Gastroesophageal sphincter (tissue), 4 donors: ENCODE measurements at places on chromosomes 6 and 20. TPM values are rescaled to one million over a fixed set of nuclear protein-coding genes. Genes with fewer than 3 reads are reported as not detected.

GRCh38 chr6:153123801-153124200, 7.3 kb downstream of the RGS17 start:
- peaks cover 29% of the 10 kb centered on the region for H3K27me3 ChIP-seq
- no peak overlapping the region for H3K4me3 ChIP-seq
- H3K4me1 ChIP-seq, result no peaks in the 10 kb centered on the region
- no peak overlapping the region for H3K27ac ChIP-seq
- no peak for ATAC-seq

- peaks cover 12% of the 10 kb centered on the region for H3K4me1 ChIP-seq
- no peak overlapping the region for H3K27ac ChIP-seq
- no peaks in the 10 kb centered on the region for H3K36me3 ChIP-seq
- no peak for ATAC-seq
- no peak overlapping the region for H3K4me3 ChIP-seq
- no peaks in the 10 kb centered on the region for H3K27me3 ChIP-seq
Observed at GRCh38 chr6:14981960-14982359, 263.9 kb upstream of the JARID2 start.

GRCh38 chr6:83096791-83097190, 29.3 kb downstream of the DOP1A start:
- H3K27ac ChIP-seq, result no peak overlapping the region
- H3K36me3 ChIP-seq, result peaks cover 13% of the 10 kb centered on the region
- ATAC-seq, result no peak
- peaks cover 4% of the 10 kb centered on the region for H3K4me1 ChIP-seq

GRCh38 chr6:52617087-52617486, 40.2 kb upstream of the TRAM2 start:
- H3K27ac ChIP-seq, result no peak overlapping the region
- ATAC-seq, result no peak
- no peaks in the 10 kb centered on the region for H3K27me3 ChIP-seq
- no peaks in the 10 kb centered on the region for H3K4me1 ChIP-seq
- no peaks in the 10 kb centered on the region for H3K36me3 ChIP-seq

DNA sequence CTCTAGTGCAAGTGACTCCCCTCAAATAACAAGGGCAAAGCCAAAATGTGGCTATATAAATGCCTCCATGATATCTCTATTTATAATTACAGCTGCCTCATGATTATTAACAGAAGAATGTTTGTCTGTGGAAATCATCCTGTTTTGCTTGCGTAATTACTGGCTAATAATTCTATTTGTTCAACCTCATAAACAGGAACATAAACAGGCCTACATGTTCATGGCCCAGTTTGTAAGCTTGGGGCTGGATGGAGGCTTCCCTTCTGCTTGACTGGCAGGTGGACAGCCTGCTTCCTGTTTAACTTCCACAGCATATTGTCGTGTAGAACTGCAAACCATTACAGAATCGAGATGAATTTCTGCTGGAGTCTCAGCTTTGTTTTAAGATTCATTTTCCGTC, 766.0 kb upstream of the MAP3K7 start:
- no peak overlapping the region for H3K27ac ChIP-seq
- no peaks in the 10 kb centered on the region for H3K36me3 ChIP-seq
- ATAC-seq, result peak; percentile 60
- no peak overlapping the region for H3K4me3 ChIP-seq

DNA sequence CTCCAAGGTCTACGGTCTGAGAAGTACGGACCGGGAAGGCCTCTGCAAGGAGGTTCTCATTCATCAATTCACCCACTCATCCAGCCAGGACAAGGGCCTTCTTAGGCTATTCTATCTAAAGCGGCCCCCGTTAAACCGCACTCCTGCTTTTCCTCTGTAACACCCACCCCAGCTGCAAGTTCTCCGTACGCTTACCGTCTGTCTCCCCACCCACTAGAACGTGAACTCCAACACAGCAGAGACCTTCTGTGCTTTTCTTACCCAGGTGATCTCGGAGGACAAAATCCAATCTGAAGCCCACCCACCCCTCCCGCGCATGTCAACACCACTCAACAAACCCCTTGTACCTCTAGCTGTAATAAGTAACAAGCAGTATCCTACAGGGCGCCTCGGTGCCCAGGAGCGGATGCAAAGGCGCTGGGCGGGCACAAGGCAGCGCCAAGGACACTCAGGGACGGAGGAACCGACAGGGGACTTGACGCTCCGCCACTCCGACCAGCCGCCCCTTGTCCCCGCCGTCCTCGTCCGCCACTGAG, 351 bp downstream of the AURKA start:
- H3K27ac ChIP-seq, result peak overlapping the region; percentile 90
- H3K27me3 ChIP-seq, result no peaks in the 10 kb centered on the region
- peaks cover 20% of the 10 kb centered on the region for H3K4me1 ChIP-seq
- peak; percentile 25 for ATAC-seq

- peaks cover 97% of the 10 kb centered on the region for H3K27me3 ChIP-seq
- no peaks in the 10 kb centered on the region for H3K4me1 ChIP-seq
- no peaks in the 10 kb centered on the region for H3K36me3 ChIP-seq
Observed at GRCh38 chr6:101394936-101395335, 1.4 kb downstream of the GRIK2 start.

DNA sequence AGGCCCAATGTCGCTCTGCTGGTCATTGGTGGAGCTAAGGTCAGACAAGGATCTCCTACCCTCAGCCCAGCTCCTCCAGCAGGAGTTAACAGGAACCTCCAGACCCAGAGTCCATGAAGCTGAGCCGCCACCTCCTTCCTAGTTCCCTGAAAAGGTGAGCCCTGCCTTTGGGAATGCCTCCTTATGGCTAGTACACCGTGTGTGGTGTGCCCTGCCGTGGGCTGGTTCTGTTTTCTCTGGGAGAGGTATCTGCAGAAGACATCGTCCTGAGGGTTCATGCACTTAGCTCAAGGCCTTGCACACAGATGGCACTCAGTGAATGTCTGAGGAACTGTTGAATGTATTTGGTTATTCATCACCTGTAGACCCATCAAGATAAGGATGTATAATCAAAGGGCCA, 15.3 kb downstream of the BANF2 start:
- H3K4me3 ChIP-seq, result no peak overlapping the region
- H3K27me3 ChIP-seq, result no peaks in the 10 kb centered on the region
- H3K36me3 ChIP-seq, result no peaks in the 10 kb centered on the region
- H3K27ac ChIP-seq, result no peak overlapping the region
- H3K4me1 ChIP-seq, result peaks cover 44% of the 10 kb centered on the region

HLA-DMB gene
- total RNA-seq, result 26.0 TPM

- no peaks in the 10 kb centered on the region for H3K4me1 ChIP-seq
- no peak overlapping the region for H3K27ac ChIP-seq
- ATAC-seq, result no peak
Observed at GRCh38 chr6:89180112-89180511, 34.3 kb downstream of the PM20D2 start.

GRCh38 chr20:58003525-58003924, 224.9 kb downstream of the ANKRD60 start:
- no peak overlapping the region for H3K27ac ChIP-seq
- no peak overlapping the region for H3K4me3 ChIP-seq
- peaks cover 9% of the 10 kb centered on the region for H3K4me1 ChIP-seq
- no peaks in the 10 kb centered on the region for H3K36me3 ChIP-seq
- ATAC-seq, result no peak

DNA sequence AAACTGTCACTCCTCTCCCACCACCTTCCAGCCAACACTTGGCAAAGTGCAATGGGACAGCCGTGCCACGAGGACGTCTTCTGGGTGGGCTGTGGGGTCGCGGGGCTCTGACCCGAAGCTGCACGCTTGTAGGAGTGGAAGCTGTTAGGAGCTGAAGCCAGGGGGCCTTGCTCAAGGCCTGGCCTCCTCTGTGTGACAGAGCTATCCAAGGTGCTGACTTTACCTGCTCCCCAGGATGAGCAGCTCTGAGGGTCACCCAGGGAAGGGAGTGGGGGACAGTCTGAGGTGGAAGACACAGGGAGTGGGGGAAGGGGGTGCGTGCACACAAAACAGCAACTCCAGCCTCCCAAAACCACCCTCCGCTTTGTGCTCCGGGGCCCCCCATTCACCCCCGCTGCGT, 17.5 kb upstream of the CHRNA4 start:
- H3K4me1 ChIP-seq, result no peaks in the 10 kb centered on the region
- peaks cover 100% of the 10 kb centered on the region for H3K27me3 ChIP-seq
- ATAC-seq, result no peak
- H3K27ac ChIP-seq, result no peak overlapping the region

DNA sequence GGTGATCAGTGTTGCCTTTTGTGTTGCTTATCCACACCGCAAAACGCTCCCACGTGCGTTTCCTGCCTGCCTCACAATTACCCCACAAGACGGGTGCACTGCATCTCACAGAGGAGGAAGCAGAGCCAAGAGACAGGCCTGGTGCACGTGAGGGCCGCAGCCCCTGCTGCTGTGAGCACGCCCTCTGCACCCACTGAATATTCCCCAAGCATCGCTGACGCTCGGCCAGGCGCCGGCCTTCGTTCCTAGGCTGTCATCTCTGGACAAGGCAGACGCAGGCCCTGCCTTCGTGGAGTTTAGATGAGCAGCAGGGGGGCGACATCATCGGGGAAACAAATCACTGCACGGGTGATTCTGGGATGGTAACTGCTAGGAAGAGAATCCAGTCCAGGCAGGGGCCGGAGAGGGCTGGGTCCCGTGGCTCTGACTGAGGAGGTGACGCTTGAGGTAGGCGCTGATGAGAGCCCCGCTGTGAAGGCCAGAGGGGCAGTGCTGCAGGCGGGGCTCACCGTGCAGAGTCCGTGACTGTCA, 162.4 kb upstream of the QKI start:
- H3K4me3 ChIP-seq, result no peak overlapping the region
- ATAC-seq, result no peak
- no peaks in the 10 kb centered on the region for H3K36me3 ChIP-seq
- H3K27ac ChIP-seq, result no peak overlapping the region
- H3K4me1 ChIP-seq, result no peaks in the 10 kb centered on the region

DNA sequence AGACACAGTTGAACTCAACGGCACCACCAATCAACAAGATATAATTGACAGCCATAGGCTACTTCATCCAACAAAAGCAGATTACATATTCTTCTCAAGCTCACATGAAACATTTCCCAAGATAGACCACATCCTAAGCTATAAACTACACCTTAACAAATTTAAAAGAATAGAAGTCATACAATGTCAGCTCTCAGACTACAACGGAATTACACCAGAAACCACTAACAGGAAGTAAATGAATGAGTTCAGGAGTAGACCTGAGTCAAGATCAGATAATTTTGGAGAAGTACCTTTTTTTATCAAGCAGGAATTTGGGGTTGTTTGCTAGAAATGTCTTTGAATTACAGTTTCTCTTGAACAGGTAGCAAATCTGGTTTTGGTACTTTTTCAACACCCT, 237.8 kb downstream of the TBX18 start:
- H3K36me3 ChIP-seq, result no peaks in the 10 kb centered on the region
- no peaks in the 10 kb centered on the region for H3K27me3 ChIP-seq
- ATAC-seq, result no peak
- no peak overlapping the region for H3K4me3 ChIP-seq
- no peaks in the 10 kb centered on the region for H3K4me1 ChIP-seq
